ENCODE measurements at places on chromosomes 2 and 18. TPM values are rescaled to one million over a fixed set of nuclear protein-coding genes. Genes with fewer than 3 reads are reported as not detected.
A peak's percentile ranks its signal among the peaks of the same experiment; 100 is the strongest.

DNA sequence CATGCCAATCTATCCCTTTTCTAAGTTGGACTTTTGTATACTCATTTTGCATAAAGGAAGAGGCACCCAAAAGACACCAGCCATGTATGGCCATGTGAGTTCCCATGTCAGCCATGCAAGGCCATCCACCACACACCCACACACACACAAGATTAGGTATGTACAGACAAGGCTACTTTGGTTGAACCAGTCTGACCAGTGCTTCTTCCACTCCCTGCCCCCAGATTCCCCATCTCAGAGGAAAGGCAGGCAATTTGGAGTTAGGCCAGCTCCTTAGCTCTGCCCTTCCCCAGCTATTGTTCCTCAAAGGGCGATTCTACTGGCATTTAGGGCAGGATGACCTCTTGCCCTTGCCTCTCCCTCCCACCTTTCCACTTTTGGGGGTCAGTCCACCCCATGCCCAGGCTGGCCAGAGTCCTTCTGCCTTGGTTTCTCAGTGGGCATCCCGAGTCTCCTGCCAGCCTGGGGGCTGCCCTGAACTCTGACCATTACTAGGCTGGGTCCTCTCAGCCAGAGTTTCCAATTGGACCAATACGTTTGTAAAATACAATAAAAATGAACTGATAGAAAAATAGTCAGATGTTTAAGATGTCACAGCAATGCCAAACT, 101.1 kb downstream of the ZBTB7C start:
- no peak for DNase-seq

The SERPINB7 gene
- total RNA-seq: 0.29 TPM

The GPC1 gene
- 24.8 TPM for total RNA-seq

- DNase-seq: no peak
Observed at GRCh38 chr2:190447766-190448165, 39.6 kb downstream of the MFSD6 start.

The LGALSL gene
- total RNA-seq: 43.2 TPM

- no peak for DNase-seq
Observed at GRCh38 chr2:121819846-121820245, 64.4 kb downstream of the TSN start.

DNA sequence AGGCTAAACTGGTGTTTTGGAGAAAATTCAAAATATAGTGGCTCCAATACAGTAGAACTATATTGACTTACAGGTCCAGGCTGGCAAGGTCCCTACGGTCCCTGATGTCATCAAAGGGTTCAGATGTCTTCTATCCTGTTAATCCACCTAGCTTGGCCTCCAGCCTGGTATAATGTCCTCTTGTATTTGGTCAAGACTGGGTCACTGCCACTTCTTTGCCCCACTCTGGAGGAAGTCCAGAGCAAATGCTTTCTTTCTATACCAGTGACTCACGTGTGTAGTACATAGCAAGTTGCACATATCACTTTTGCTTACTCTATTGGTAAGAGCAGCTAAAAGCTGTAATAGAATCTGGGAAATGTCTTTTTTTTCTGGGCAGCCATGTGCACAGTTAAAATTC, 80.8 kb downstream of the LCLAT1 start:
- DNase-seq: no peak

DNA sequence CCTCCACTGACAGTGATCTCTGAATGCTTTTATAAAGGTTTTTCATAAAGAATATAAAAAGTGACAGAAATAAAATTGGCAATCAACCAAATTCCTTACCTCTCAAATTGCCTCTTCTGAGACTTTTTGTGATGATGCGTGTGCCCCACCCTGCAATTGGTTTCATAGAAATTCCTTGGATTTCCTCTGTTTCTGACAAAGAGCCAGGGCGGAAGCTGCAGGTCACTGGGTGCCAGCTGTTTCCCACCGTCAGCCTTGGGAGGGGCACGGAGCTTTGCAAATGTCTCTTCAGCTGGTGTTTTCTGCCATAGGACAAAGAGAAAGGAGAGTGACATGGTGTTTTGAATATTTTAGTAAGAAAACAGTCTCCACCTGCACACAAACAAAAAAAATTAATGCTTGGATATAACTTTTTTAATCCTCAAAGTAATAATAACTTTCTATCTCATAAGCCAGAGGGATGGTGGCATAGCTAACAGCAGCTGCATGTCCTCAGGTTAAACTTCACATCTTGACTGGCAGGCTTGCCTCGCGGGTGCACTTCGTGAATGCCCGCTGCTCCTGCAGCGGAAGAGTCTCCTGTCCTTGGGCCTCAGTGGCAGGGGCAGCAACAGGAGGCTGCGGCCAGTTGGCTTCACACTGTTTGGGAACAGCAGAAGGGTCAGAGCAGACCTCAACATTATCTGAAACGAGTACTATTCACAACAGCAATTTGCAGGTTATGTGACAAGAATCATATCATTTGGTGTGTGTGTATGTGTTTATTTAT, 24.7 kb downstream of the AGAP1 start:
- no peak for DNase-seq

- DNase-seq: no peak
Observed at GRCh38 chr2:202831242-202832220, 40.0 kb downstream of the ICA1L start.

The OR6B2 gene
- total RNA-seq: not detected

GRCh38 chr18:63795606-63796005, 20.4 kb downstream of the SERPINB7 start:
- no peak for DNase-seq

DNA sequence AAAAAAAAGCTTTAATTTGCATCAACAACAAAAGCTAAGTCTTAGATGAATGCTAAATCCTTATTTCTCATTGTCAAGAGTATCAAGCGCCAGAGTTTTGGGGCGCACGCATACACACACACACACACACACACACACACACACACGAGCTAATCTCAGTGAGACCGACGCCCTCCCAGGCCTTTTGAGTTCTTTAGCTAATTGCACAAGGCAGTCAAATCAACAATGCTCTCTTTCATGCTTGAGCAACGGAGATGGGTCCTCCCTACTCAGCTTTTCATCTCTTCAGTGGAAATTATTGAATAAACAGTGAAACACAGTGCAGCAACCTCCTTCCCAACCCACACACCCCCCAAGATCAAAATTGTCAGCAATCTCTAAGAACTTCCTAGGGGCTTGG, 19.2 kb downstream of the GKN1 start:
- no peak for DNase-seq

DNA sequence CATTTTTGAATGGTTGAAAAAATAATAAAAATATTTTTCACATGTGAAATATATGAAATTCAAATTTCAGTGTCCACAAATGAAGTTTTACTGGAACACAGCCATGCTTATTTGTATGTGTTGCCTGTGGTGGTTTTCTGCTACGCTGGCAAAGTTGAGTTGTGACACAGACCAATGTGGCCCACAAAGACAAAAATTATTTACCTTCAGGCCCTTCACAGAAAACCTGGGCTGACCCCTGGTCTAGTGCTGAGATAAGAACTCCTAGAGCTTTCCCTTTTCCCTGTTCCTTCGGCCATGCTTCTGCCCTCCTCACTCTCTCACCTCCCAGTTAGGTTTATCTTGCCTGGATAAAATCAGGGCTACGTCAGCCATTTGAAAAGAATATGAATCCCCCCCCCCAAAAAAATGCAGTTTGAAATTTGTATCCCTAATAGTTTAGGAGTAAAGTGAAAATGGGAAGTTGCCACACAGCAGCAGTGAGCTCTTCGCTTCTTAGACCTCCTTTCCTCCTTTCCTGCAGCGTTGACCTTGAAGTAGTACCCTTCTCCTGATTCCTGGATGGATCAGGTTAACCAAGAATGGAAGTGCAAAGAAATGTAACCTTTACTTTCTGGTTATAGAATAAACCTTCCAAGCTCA, 91.0 kb downstream of the LIMS1 start:
- DNase-seq: no peak

DNA sequence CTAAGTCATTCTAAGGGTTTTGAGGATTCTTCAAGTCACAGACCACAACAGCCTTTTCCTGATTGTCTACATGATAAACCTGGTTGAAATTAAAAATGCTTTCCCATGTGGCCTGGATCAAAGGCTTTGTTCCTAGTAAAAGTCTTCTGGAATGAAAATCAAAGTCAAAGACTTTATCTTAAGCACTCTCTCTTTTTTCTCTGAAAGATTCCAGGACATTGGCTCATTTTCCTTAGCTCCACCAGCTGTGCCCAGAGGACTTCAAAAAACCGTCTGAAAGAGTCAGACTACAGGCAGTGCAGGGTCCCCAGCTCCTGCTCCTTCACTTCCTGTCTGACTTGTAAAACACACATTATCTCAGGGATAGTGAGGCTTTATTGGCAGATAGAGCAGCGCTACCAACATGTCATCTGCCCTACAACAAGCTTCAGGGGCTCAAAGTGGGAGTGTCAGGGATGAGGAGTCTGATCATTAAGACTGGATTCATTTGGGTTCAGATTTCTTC, 148.2 kb downstream of the ESCO1 start:
- DNase-seq: no peak

The ABCG5 gene
- not detected for total RNA-seq

The XDH gene
- total RNA-seq: 0.41 TPM

- no peak for DNase-seq
Observed at GRCh38 chr2:28088970-28089369, 198.4 kb downstream of the BABAM2 start.

GRCh38 chr18:49628119-49628518, 66.3 kb downstream of the LIPG start:
- no peak for DNase-seq

DNA sequence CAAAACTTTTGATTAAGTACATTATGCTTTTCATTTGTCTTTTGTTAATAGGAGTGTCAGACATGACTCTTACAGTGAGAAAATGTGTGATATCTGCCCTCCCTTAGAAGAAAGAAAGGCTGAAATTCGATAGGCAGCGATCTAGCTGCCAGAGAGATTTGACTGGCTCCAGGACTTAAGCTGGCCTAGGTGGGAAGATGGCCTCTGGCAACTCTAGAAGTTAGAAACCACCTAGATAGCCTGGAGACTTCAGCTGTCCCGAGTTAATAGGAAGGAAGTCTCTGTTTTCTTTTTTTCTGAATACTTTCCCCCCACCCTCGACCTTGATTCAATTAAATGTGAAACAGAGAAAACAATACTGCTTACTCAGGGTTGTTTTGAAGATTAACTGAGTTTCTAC, 1194.7 kb upstream of the CRIM1 start:
- DNase-seq: no peak

The RIT2 gene
- total RNA-seq: not detected

DNA sequence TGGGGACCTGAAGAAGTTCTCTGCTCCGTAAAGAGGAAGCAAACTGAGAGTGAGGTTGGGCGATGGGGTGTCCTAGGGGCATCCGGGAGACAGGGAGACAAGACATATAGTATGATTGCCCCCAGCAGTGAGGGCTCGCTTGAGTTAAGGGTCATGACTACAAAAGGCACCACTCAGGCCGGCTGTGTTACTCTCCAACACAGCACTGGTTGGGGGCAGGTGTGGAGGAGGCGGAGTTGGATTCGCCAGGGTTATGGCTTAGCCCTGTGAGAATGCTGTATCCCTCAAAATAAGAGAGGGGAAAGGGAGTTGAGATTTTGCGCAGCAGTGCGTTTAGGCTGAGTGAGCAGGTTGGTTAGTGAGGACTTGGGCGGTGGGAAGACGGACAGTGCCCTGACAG, 12.0 kb downstream of the DYSF start:
- peak; percentile 26 for DNase-seq

DNA sequence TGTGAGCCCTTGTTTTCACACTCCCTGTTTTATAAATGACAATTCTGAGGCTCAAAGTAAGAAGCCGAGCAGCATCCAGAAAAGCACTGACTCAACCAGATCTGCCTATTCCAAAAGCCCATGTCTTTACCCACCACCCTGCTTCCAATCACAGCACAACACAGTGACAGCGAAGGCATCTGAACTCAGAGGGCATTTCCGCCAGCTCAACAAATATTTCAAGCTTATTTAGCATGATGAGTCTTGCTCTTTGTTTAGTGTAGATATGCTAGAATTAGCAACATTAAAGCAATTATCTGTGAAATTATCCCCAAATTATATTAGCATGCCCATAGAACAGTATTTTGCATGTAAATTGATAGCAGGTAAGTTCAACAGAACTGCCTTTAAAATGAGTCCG, 359.1 kb upstream of the RAB6C start:
- DNase-seq: no peak

The SULT1C4 gene
- total RNA-seq: 11.6 TPM

DNA sequence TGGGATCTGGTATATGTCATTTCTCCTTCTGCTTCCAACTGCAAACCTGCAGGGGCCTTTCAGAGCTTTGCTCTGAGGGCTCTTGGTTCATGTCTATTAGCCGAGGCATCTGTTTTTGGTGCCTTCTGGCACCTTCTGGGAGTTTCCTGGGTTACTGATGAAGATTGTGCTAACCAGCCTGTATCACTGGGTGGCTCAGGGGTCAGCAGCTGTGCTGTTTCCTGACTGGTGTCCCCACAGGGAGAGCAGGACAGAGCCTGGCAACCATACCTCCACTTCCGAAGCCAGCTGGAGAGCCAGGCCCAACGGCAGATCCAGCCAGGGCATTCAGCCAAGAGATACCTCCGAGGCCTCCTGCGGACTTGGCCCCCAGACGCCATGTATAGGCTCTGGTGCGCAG, 17.5 kb downstream of the KIAA2012 start:
- DNase-seq: no peak

GRCh38 chr2:236993286-236993685, 92.4 kb upstream of the COPS8 start:
- DNase-seq: no peak

The CFAP210 gene
- not detected for total RNA-seq

DNA sequence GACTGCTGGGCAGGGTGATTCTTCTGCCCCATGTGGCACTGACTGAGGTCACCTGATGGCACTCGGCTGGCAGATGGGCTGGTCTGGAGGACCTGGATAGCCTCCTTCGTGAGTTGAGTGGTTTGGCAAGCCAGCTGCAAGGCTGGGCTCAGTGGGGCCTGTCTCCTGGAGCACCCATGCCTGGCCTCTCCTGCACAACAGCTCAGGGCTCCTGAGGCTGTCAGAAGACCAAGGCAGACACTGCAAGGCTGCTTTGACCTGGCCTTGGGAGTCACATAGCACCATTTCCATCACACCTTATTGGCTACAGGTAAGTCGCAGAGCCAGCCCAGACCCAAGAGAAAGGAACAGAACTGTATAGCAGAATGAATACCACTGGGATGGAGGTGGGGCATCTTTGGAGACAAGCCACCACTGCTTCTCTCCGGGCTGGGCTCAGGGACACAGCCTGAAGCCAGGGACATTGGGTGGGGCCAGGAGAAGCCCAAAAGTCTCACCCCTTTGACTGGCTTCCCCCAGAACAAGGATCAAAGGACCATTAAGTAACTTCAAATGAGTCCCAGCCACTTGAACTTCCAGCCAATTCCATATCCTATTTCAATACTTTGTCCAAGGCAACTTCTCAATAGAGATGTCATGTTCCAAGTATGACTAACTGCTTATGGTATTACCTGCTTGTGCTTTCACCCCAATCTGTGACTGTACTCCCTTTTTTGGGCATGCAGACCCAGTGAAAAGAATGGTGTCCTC, 156.3 kb downstream of the CABLES1 start:
- no peak for DNase-seq

The CAPN10 gene
- 31.8 TPM for total RNA-seq
